ENCODE measurements at places on chromosomes 2 and 18. TPM values are rescaled to one million over a fixed set of nuclear protein-coding genes. Genes with fewer than 3 reads are reported as not detected.

The DES gene
- total RNA-seq: not detected

- no peak overlapping the region for H3K27ac ChIP-seq
- no peak overlapping the region for H3K4me3 ChIP-seq
- H3K4me1 ChIP-seq: no peaks in the 10 kb centered on the region
- H3K27me3 ChIP-seq: peaks cover 17% of the 10 kb centered on the region
Observed at GRCh38 chr2:98065808-98066207, 21.2 kb upstream of the VWA3B start.

GRCh38 chr2:236703906-236704305 is 134.3 kb downstream of the ACKR3 start:
- no peak for DNase-seq
- H3K4me3 ChIP-seq: no peak overlapping the region
- H3K27ac ChIP-seq: no peak overlapping the region
- H3K4me1 ChIP-seq: no peaks in the 10 kb centered on the region

DNA sequence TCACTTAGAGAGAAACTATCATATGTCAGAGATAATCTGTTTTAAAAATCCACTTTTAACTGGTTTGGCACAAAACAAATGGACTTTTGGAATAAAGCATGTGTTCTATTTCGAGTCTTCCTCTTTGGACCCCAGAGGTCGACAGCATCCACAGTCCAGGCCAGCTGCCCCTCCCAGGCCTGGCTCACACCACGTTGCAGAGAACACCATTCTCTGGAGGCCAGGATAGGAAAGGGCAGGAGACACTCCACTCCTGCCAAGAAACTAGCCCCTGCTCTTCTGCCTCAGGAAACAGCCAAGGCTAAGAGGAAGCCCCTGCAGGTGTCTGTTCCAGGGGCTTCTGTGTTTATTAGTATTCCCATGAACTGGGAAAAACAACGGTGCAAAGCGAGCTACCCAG is 456.6 kb upstream of the ID2 start:
- no peaks in the 10 kb centered on the region for H3K36me3 ChIP-seq
- H3K27me3 ChIP-seq: peaks cover 5% of the 10 kb centered on the region
- H3K27ac ChIP-seq: no peak overlapping the region
- H3K4me1 ChIP-seq: peaks cover 11% of the 10 kb centered on the region
- no peak overlapping the region for H3K4me3 ChIP-seq
- DNase-seq: no peak

Data from activated CD8-positive, alpha-beta T cell treated with anti-CD3 and anti-CD28 coated beads, Interleukin-2, amount 10 ng/mL, durations not matched to agents 7 days and 5 days (primary cell).